Activated T-helper 1 cell treated with anti-CD3 and anti-CD28 coated beads, Interleukin-12 subunit alpha, Interleukin-12 subunit beta, Interleukin-2, Interleukin-4 antibody, amounts not matched to agents 30 ng/mL and 10 ng/mL and 1 ng/mL, durations not matched to agents 14 hours and 24 hours and 36 hours (primary cell): ENCODE measurements at places on chromosomes 5 and 9. TPM values are rescaled to one million over a fixed set of nuclear protein-coding genes. Genes with fewer than 3 reads are reported as not detected.

- no peak for DNase-seq
Observed at GRCh38 chr5:28779161-28779754, 1740.9 kb upstream of the CDH9 start.

GRCh38 chr5:68406767-68407241, 191.2 kb downstream of the PIK3R1 start:
- no peak for DNase-seq

GRCh38 chr5:7904170-7904569, 35.2 kb downstream of the MTRR start:
- DNase-seq, result no peak

DNA sequence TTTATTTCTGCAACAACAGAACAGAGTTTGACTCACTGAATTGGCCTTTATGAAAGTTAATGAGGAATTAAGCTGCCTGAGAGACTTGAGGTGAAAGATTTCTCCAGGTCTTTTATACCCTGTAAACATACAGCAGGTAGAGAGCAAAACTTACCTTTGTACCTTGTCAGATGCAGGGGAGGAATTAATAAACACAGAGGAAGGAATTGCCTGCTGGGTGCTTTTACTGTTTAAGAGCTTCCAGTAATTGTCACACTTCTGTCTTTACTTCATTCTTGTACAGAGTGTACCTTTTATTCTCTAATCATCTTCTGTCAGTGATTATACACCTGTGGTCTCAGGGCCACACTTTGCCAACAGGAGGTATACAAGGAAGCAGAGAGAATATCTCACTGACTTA, 94.0 kb upstream of the GRIN3A start:
- no peak for DNase-seq

DNA sequence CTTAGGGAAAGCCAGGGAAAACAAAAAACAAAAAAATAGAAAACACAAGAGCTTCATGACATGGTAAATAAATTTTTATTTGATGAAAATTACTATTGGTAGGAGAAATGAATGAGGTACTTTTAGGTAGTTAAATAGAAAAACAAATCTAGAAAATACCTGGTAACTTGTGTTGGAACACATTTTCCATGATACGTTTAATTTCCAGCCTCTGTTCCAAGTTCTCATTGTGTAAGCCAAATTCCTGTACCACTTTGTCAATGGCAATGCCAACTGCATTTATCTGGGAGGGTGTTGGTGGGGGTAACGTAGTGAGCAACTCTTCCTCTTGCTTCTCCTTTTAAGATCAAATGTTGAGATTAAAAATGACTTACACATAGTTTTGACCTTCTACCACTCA, 9.4 kb downstream of the TUT7 start:
- no peak for DNase-seq

DNA sequence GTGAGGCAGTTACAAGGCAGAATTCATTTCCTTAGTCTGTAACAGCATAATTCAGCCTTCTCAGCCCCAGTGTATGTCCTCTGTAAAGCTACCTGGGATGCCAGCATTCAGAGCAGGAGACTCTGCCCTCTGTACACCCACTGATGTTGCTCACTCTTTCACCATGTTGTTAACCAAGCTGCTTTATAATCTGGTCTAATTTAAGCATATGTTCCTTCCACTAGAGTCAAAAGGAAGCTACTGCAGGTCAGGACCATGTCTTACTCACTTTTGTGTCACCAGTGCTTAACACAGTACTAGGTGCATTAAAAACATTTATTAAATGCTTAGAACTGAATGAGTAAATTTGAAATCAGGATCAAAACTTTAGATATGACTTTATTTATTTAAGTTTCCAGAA, 185.6 kb downstream of the FBXL17 start:
- no peak for DNase-seq

- no peak for DNase-seq
Observed at GRCh38 chr9:6024035-6024554, 8.7 kb upstream of the RANBP6 start.

GRCh38 chr9:28050046-28050445, 476.8 kb upstream of the C9orf72 start:
- no peak for DNase-seq

GRCh38 chr5:149352169-149352568, 5.7 kb upstream of the PCYOX1L start:
- DNase-seq, result no peak

Gene S100Z
- 0.67 and 1.5 TPM in 2 replicates for total RNA-seq

Gene WHRN
- total RNA-seq, result 2.2 and 2.4 TPM in 2 replicates

Gene PCDHB8
- not detected in 2 replicates for total RNA-seq

Gene TAF7
- 71.6 and 73.7 TPM in 2 replicates for total RNA-seq

Gene RNF183
- total RNA-seq, result not detected in 2 replicates

Gene ITGA2
- total RNA-seq, result 3.1 and 3.2 TPM in 2 replicates

Gene NIM1K
- total RNA-seq, result 0.39 and 0.67 TPM in 2 replicates
